Fibroblast of the aortic adventitia (primary cell): ENCODE measurements at places on chromosomes 1 and 21.

DNA sequence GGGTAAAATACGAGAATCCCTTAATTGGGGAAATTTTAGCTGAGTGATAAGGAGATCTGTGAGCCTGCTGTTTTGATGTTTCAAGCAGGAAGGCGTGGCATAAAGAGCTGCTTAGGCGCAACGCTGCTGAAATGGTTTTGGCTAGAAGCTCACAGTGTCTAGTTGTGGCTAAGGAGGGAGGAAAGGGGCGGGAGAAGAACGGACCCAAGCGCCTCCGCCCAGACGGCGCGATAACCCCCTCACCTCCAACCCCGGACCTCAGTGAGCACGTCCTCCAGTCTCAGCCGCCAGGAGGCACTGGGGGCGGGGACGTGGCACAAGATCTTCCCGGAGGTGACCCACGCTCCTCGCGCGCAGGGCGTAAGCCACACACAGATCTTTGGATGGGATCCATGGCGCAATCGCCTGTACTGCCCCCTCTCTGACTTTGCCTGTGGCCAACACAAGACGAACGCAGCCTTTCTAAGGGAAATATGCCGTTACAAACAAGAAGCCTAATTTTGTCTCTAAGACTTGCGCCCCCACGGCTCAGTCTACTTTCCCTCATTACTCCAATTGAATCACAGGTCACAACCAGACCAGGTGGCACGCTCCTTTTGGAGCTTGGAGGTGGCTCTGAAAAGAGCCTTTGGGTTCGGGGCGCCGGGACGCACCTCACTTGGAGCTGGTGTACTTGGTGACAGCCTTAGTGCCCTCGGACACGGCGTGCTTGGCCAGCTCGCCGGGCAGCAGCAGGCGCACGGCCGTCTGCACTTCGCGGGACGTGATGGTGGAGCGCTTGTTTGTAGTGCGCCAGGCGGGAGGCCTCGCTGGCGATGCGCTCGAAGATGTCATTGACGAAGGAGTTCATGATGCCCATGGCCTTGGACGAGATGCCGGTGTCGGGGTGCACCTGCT, 23.4 kb upstream of the RNF187 start:
- peak; percentile 44 for DNase-seq

DNA sequence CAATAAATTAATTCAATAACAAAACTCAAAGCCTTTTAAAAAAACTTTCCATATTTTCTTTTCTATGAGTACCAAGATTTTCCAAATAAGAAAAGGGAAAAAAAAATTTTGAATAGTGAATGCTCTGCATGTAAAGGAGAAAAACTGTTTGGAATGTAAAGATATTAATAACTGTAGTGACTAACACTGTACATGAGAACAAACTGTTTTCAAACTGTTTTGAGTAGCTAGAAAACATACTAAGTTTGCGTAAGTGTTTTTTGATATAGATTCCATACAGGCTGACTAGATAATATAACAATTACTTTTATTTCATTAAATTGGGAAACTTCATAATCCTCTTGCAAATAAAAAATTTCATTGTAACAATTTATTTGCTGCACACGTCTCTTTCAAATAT, 150.5 kb downstream of the DPYD start:
- DNase-seq, result no peak

GRCh38 chr1:16175610-16176553, 20.0 kb upstream of the EPHA2 start:
- DNase-seq, result peak; percentile 93

GRCh38 chr1:200302921-200303290, 106.9 kb downstream of the ZNF281 start:
- peak; percentile 19 for DNase-seq

DNA sequence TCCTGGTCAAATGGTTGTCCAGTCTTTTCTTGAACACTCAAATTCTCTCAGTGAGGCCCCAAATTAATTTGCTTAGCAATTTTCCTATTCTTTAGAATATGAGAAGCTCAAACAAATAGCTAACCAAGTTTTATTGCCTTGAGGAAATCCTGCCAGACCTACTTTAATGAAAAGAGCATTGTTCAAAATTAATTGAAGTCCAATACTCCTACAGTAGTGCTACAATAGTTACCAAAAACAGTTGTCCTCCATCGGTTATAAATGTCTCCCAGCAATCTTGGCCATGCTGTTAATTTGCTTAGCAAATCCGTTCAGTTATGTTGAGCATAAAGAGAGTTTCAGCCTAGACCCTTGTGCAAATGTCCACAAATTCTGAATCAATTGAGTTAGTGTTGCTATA, 112.9 kb downstream of the MAB21L3 start:
- no peak for DNase-seq

DNA sequence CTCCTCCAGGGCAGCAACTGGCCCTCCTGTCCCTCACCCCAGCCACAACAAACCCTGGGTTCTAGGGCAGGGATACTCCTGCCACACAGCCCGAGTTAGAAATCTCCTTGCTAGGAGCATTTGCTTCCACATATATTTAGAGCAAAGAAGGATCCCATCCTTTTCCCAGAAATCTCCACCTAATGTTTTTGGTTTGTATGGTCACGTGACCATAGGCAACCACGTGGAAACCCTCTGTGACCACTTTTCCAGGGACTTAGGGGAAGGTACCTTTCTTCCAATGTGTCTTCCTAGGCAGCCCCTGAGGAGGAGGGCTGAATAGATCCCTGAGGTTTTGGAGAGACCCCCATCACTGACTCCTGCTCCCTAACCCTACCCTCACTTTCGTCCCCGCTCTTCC, 25.5 kb downstream of the VANGL2 start:
- no peak for DNase-seq

DNA sequence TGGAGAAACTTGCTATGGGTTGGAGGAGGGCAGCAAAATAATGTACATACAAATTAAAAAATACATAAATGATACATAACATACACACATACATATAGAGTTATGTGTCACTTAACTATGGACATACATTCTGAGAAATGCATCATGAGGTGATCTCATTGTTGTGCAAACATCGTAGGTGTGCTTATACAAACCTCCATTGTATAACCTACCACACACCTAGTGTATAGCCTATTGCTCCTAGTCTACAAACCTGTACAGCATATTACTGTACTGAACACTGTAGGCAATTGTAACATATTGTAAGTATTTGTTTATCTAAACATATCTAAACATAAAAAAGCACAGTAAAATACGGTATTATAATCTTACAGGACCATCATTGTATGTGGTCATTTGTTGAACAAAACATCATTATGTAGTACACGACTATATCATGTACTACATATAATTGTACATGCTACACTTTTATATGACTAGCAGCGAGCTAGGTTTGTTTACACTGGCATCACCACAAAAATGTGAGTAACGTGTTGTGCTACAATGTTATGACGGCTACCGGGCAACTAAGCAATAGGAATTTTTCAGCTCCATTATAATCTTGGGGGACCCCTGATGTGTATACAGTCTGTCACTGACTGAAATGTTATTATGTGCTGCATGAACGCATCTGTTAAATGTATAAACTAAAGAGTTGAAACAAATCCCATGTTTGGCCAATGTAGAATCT, 35.5 kb downstream of the ITGB3BP start:
- DNase-seq, result peak; percentile 20

- DNase-seq, result no peak
Observed at GRCh38 chr1:212294983-212295382, 9.8 kb downstream of the PPP2R5A start.

- DNase-seq, result no peak
Observed at GRCh38 chr1:107802654-107803053, 162.3 kb downstream of the VAV3 start.

- no peak for DNase-seq
Observed at GRCh38 chr21:43189936-43190335, 21.1 kb downstream of the CRYAA start.

- no peak for DNase-seq
Observed at GRCh38 chr1:69504730-69505252, 62.9 kb upstream of the LRRC7 start.

DNA sequence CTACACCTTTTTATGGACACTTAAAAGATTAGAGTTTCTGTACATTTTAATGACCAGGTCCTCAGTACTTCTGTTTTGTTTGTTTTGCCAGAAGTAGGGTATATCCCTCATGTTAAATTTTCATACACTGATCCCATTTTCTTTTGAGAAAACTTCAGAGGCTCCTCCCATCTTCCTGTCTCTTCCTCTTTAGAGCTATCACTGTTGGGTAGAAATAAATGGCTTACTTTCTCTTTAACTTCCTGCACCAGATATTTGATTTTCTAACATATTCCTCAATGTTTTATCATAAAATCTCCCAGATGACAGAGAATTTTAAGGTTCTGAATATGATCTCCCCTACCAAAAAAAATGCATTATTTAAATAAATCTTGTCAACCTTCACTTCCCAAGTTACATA, 23.4 kb downstream of the VAV3 start:
- no peak for DNase-seq
